ENCODE measurements at places on chromosomes 1 and 21.

DNA sequence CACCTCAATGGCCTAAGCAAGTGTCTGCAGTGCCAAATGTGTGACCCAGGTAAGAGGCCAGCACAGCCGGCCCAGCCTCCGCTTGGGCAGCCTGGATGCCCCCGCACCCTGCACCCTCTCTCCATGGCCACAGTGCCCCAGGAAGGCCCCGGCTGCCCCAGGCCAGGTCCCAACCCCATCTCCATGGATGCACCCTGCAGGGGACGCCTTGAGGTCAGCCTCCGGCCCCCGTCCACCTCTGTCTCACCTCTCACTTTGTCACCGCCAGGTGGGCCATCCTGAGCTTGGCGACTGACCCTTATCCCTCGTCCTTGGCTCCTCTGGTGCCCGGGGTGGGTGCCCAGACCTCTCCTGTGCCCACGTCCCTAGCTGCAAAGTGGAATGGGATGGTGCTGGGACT lies 2.2 kb downstream of the TNFRSF14 start:
- no peak for DNase-seq

DNA sequence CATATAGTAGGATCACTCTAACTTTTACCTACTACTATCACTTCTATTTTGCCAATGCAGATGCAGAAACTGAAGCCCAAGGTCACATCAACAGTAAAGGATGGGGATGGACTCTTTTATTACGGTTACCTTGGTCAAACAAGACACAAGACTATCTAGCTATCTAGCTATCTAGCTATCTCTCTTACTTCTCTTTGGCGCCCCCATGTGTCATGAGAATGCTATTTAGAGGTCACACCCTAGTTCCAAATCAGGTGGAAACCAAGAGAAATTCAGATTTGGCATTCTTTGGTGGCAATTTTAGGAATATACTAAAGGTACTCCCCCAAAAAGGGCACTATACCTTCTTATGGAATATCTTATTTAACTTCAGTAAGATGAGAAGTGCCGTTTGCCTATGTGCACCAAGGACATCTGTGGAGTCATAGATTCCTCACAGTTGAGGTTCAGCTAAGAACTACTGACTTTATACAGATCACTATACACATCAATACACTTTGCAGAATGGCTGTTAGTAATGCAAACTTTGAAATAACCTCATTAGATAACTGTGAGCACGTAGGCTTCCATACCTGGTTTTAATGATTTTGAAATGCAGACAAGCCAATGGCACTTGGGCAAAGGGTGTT lies 6.7 kb downstream of the ZNF648 start:
- peak; percentile 82 for DNase-seq

DNA sequence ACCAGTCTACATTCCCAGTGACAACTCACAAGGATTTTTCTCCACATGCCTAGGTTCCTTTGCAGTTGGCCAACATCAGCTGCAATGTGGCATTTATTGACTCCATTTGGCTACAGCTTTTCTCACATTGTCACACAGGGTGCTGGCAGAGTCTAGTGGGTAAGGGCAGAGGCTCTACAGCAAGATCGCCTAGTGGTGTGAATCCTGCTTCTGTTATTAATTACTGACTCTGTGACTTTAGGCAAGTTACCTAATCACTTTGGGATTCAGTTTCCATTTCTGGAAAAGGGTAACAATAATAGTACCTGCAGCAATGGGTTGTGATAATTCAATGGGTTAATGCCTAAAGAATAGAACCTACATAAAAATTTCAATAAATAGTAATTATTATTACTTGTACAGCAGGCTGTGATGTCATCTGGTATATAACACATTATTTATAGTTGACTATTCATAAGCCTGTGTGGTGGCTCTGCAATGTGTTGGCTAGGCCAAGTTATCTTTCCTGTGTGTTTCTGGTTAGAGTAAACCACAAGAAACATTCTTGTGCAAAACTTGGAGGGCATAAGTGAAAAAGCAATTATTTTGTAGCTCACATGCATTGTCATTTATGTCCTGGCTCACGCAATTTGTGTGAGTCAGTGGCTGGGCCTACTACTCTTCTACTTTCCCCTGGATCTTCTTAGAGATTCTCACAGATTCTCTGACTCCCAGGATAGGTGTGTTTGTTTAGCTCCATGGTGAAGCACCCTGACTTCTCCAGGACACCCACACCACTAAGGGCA lies 59.5 kb downstream of the PTGS2 start:
- no peak for DNase-seq

DNA sequence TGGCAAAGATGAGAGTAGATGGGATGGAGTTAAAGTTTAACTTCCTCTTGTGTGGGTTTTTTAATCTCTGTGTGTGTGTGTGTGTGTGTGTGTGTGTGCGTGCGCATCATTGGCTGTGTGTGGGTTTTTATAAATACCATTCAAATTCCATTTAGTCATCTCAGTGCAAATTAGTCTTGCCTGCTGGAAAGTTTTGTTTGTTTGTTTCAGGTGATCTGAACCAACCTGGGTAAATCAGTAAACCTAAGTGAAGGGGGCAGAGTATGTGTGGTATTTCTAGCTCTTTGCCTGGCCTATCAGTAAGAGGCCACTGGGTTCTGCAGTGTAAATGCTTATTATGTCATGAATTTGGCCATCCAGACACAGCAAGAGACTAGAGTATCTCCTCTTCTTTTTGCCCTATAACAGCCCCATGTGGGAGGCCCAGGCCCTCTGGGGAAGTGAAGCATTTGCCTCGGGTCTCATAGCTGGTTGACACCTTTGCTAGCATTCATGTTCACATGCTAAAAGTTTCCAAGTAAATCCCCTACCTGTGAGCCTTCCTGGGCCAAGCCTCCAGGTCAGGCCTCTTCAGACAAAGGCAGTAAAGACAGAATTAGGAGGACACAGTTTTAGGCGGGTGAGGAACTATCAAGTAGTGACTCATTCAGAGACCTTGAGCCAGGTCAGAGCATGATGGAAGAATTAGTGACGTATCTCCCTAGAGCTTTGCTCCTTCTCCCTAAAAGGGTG lies 14.7 kb downstream of the INTS3 start:
- no peak for DNase-seq

DNA sequence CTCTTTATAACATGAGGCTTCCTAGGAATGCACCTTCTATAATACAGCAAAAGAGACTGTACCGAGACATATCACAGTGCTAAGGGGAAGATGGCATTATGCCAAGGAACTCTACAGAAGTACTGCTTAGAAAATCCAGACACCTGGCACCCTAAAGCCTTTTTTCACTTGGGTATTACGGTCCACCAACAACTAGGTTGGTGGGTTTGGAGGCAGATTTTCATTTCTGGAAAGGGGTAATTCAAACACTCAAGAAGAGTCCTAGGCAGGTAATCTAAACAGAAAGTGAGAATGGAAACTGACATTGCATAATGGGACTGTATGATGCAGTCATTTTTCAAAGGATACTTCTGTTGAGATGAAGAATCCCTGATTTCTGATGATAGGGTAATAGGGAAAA lies 19.6 kb downstream of the SCMH1 start:
- DNase-seq: no peak

GRCh38 chr1:4830707-4831106 lies 176.3 kb downstream of the AJAP1 start:
- DNase-seq: no peak

DNA sequence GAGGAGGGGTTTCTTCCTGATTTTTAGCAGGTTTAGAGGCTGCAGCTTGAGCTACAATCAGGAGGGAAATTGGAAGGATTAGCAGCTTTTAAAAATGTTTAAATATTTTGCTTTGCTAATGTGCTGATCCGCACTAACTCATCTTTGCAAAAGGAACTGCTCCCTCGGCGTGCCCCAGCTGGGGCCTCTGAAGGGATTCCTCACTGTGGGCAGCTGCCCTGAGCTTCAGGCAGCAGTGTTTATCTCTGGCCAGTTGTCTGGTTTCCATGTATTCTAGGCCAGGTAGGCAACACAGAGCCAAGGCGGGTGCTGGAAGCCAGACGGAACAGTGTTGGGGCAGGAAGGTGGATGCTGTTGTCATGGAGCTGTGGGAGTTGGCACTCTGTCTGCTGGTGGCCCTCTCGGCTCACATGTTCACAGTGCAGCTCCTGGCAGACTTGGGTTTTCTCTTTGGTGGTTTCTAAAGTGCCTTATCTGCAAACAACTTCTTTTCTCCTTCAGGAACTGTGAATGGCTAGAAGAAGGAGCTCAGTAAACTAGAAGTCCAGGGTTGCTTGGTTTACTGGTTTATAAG lies 18.9 kb downstream of the NECAP2 start:
- no peak for DNase-seq

GRCh38 chr21:28821276-28822122 lies 171.2 kb downstream of the LTN1 start:
- no peak for DNase-seq

Data from naive thymus-derived CD8-positive, alpha-beta T cell (primary cell).